ENCODE measurements at places on chromosomes 3 and 15. TPM values are rescaled to one million over a fixed set of nuclear protein-coding genes. Genes with fewer than 3 reads are reported as not detected.

DNA sequence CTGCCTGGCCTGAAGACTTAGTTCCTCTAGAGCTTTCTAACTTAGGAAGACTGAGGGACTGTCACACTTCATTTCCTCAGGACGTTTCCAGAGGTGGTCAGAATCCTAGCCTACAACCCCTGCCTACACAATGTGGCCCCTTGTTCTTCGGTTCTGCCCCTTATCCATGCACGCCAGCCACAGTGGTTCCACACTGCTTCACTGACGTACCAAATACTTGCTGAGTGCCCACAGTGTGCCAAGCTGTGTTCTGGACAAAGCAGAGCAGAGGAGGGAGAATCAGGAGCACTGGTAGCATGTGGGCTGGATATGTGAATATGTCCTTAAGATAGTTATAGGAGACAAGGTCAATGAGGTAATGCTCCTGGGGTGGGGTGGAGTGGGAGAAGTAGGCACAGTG lies 70.5 kb upstream of the SAMMSON start:
- no peak for DNase-seq

DNA sequence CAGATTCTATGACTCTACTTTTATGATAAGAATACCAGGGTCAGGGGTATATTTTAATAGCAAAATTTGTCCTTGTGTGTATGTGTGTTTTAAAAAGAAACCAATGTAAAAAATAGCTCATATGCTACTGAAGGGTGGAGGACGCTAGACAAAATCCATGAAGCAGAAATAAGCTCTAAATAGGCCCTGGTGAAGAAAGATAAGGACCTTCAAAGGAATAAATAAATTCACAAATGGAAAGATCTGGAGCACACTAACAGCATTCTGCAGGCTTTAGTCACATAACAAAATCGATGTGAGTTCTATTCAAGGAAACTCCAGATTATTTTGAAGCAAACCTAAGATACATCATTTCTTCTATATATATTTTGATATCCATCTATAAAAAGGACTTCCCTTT lies 27.2 kb upstream of the ATP11B start:
- no peak for DNase-seq

DNA sequence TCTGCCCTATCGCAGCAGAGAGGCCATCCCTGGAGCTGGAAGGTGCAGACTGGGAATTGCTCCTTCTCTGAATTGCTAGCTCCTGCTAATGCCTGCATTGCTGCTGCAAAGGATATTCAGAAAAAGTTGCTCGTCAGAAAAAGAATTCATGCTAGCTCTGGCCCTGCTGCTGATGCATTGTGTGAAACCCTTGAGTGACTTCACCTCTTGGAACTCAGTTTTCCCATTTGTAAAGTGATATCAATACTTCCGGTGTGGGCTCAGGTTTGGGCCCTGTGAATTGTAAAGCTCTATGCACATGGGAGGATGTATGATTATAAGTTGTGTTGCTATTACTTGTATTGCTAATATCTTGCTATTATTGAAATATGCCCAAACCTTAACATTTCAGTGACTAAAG lies 11.4 kb downstream of the SQOR start:
- no peak for DNase-seq

- peak; percentile 79 for DNase-seq
Observed at GRCh38 chr3:163056874-163057497, 1560.4 kb downstream of the OTOL1 start.

DNA sequence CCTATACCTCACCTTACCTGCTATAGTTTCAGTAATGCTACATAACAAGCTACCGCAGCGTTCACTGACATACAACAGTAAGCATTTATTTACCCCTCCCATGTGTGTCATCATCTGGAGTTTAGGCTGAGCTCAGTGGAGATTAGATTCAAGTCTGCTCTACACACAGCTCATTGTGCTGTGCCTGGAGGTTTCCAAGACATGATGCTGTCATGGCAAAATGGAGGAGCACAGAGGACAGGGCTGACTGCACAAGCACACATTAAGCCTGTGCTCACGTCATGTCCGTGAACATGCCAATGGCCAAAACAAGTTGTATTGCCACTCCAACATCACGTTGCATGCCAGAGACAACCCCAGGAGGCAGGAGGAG lies 333.8 kb upstream of the TRIM42 start:
- no peak for DNase-seq

- no peak for DNase-seq
Observed at GRCh38 chr15:96484830-96485229, 154.3 kb downstream of the NR2F2 start.

The SPATA12 gene
- 32.0 TPM for polyA plus RNA-seq

The CHRNA7 gene
- polyA plus RNA-seq = 6.2 TPM

DNA sequence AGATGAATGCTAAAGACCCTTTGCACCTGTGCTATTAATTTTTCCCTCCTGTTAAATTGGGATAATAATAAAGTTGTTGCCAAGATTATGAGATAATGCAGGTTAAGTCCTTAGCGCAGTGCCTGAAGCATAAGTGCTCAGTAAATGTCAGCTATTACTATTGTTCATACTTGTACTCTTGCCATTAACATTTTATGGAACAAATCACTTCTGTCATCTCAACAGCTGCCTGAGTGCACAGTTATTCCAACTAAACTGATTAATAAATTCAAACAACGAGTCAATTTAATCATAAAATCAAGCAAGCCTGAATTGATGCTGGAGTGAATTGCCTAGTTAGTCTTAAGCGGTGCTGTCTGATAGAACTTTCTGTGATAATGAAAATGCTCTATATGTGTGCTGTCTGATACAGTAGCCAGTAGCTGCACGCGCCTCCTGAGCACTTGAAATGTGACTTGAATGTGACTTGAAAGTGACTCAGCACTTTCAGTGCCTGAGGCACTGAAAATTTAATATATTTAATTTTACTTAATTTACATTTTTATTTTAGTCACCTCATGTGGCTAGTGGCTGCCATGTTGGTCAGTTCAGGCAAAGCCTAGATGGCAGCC lies 198.7 kb upstream of the PFN2 start:
- DNase-seq = no peak

The SETMAR gene
- polyA plus RNA-seq = 19.3 TPM

DNA sequence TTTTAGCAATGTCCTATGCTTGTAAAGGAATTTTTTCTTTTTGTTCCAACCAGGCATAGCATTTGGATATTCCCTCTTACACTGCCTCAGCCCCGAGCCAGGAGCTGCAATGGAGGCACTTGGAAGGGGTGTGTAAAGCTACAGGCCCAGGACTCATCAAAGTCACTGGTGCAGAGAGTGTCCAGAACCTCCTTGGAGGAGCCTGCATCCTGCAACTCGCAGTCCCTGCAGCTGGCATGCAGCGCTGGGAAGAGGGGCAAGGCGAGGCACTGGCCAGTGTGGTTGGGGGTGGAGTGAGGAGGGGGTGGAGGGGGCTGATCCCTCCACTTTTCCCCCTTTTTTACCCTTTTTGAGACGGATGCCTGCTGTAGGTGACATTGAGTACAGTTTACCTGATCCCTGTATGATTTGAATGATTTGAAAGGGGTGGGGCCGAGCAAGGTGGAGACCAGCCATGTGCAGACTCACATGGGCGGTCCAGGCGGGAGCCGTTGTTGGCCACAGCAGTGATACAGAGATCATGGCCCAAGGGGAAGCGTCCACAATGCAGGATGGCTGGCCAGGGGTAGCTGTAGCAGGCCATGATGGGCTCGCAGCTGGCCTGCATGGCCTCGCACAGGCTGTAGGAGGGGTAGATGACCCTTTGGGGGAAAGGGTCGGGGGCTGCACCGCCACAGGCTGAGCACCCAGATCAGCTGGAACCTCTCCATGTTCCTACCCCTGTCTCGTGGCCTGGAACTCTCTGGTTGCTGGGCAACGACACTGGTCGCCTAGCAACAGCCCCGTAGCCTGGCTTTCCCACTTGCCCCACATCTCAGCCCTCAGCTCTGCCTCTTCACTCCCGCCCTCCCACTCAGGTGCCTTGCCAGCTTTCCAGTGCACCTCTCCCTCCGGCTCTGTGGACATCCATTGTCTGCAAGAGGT lies 7.9 kb downstream of the P4HTM start:
- DNase-seq = no peak

GRCh38 chr3:66037986-66038369 lies 740 bp downstream of the MAGI1 start:
- DNase-seq = peak; percentile 26

The ANKUB1 gene
- polyA plus RNA-seq = 2.5 TPM

- no peak for DNase-seq
Observed at GRCh38 chr3:54228806-54229205, 106.5 kb downstream of the CACNA2D3 start.

The UBE2Q2 gene
- polyA plus RNA-seq = 44.8 TPM

The HIGD2B gene
- 10.2 TPM for polyA plus RNA-seq

DNA sequence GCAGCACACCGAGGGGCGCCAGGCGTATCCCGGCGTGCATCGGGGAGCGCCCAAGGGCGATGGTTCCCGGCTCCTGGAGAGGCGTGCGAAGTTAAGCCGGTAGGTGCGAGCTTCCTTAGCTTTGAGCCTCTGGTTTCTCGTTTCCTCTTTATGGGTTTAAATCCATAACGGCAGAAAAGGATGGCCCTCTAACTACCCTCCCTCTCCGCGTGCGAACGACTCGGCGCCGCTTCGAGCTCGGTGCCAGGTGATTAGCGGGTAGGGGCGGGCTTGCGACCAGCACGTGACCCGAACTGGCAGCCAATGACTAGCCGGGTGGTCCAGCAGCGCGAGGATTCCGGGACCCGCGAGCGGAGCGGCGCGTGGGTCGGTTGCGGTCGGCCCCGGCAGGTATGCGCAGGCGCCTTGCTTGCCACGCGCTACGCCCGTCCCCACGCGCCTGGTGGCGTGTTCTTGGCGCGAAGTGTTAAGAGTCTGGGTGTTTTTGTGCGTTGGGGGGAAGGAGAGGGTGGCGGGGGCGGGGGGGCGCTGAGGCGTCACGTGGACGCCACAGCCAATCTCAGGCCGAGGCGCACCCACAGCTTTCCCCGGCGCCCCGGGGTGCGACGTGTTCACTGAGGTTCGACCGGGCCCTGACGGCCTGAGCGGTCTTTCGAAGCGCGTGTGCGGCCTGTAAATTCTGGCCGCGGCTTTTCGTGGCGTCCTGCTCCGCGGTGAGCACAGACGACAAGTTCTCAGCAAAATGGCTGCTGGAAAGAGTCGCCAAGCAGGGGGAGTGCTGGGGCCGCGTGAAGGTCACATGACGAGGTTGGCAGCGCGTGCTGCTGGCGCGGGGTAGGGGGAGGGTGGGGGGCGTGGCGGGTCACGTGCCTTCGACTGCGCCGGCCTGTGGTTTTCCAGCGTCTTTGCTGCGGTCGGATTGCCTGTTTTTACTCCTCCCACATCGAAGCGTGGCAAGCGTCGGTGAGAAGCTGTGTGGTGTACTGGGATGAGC lies 38.7 kb upstream of the MGA start:
- peak; percentile 91 for DNase-seq

The PAQR5 gene
- polyA plus RNA-seq = 4.5 TPM

The RPUSD2 gene
- 9.0 TPM for polyA plus RNA-seq

- no peak for DNase-seq
Observed at GRCh38 chr3:122497425-122497824, 17.3 kb downstream of the KPNA1 start.

DNA sequence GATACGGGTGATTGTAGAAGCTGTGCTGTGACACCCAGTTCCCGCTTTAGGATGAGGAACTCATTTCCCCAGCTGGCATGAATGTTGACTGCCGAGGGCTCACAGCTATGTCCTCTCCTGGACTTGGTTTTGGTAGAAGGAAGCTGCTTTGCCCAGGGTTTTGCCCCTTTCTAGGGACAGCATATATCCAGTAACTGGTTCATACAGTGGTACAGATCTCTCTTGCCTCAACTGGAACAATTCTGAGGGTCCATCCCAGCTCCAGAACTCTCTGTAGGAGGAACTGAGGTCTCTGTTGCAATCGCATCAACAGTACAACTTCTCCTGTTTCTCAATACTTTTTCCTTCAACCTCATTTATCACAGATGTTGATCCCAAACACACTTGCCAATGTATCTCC lies 54.5 kb upstream of the FNDC3B start:
- DNase-seq = no peak

The CIDEC gene
- polyA plus RNA-seq = 2.9 TPM

DNA sequence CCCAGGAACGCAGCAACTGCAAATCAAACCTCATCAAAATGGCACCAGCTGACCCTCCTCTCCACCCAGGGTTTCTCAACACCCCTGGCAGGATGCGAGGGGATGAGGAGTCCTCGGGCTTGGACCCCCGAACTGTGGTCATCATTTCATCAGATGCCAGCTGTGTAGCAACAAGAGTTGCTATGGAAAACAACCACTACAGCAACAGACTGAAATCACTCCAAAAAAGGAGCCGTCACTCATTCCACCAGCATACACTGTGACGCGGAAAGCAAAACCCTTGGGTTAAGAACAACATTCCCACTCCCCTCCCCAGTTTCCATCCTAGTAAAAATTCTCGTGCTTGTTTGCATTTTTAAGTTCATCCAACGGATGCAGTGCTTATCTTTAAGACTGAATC lies 40.1 kb downstream of the VGLL4 start:
- DNase-seq = no peak

GRCh38 chr3:43465109-43465508 lies 156.7 kb downstream of the ANO10 start:
- DNase-seq = no peak

The CPB1 gene
- polyA plus RNA-seq = 2.3 TPM

- peak; percentile 93 for DNase-seq
Observed at GRCh38 chr3:177197041-177197726, at the start of gene TBL1XR1. Gene TBL1XR1 (minus strand): TSS chr3:177197482. CDS start chr3:177064977, 132,505 bp downstream.

DNA sequence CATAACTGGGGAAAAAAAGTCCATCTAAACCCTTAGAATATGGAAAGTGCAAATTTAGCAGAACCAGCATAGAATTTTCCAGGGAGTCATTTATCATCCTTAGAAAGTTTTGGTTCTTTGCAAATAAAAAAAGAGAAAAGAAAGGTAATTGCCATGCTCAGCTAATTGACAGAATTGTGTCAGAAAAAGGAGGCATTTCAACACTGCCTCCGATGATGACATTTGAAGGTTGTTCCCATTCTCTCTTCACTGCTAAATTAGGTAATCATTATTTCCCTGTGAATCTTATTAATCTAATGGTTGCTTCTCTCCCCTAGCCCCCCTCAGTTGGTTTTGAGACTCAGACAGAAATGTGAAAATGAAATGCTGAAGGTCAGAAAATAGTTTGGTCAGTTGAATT lies 139.2 kb downstream of the PDCD6IP start:
- DNase-seq = no peak

The ALDH1A2 gene
- polyA plus RNA-seq = 210 TPM

The STARD5 gene
- 8.7 TPM for polyA plus RNA-seq

- DNase-seq = no peak
Observed at GRCh38 chr15:58526647-58527192, 94.9 kb downstream of the LIPC start.

DNA sequence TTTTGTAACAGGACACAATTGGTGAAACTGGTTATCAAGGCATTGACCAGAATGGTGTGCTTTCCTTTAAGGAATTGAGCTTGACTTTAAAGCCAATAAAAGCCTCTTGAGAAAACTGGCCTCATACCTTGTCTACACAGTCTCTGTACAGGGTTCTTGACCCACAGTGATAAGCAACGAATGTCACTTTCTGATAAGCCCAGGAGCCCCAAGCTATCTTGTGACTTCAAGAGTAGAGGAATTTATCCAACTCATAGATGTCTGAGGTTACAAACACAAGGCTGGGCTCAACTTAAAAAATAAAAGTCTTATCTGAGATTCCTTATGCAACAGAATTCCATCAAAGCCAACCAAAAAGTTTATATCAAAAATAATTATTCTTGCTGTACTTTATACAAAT lies 212.1 kb downstream of the GBE1 start:
- no peak for DNase-seq

All from testis (tissue), 5 donors.